ENCODE measurements at places on chromosomes 5 and 9. TPM values are rescaled to one million over a fixed set of nuclear protein-coding genes. Genes with fewer than 3 reads are reported as not detected.

PANK3 gene
- total RNA-seq, result 43.1 TPM

PLEKHG4B gene
- 0.13 TPM for total RNA-seq

PCDHB12 gene
- 0.26 TPM for total RNA-seq

PCDHAC2 gene
- 0.13 TPM for total RNA-seq

SLC6A7 gene
- total RNA-seq, result not detected

VLDLR gene
- 7.2 TPM for total RNA-seq

EDIL3 gene
- total RNA-seq, result under 0.01 TPM

RASGRF2 gene
- total RNA-seq, result 19.8 TPM

ANGPTL2 gene
- 7.7 TPM for total RNA-seq

HAPLN1 gene
- total RNA-seq, result not detected

Data from dermis microvascular lymphatic vessel endothelial cell (primary cell).